ENCODE measurements at places on chromosomes 2 and 18.

GRCh38 chr2:43127208-43127940, 99.0 kb downstream of the ZFP36L2 start:
- H3K4me1 ChIP-seq: peaks cover 81% of the 10 kb centered on the region
- H3K4me3 ChIP-seq: peak overlapping the region; percentile 32
- H3K36me3 ChIP-seq: peaks cover 26% of the 10 kb centered on the region
- H3K27me3 ChIP-seq: no peaks in the 10 kb centered on the region

DNA sequence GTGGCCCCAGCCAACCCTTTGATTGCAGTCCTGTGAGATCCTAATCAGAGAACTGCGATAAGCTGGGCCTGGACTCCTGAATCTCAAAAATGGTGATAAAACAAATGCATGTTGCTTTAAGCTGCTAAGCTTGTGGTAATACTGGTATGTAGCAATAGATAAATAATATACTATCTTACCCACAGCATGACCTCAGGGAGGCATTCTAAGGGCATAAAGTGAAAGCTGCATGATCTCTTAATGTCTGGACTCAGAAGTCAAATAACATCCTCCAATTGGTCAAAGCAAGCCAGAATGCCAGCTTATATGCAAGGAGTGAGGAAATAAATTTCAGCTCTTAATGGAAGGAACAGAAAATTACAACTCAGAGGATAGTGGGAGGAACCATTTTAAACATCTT, 246.1 kb downstream of the FSIP2 start:
- no peak for DNase-seq
- no peak overlapping the region for H3K4me3 ChIP-seq
- no peaks in the 10 kb centered on the region for H3K4me1 ChIP-seq
- H3K27me3 ChIP-seq: no peaks in the 10 kb centered on the region

DNA sequence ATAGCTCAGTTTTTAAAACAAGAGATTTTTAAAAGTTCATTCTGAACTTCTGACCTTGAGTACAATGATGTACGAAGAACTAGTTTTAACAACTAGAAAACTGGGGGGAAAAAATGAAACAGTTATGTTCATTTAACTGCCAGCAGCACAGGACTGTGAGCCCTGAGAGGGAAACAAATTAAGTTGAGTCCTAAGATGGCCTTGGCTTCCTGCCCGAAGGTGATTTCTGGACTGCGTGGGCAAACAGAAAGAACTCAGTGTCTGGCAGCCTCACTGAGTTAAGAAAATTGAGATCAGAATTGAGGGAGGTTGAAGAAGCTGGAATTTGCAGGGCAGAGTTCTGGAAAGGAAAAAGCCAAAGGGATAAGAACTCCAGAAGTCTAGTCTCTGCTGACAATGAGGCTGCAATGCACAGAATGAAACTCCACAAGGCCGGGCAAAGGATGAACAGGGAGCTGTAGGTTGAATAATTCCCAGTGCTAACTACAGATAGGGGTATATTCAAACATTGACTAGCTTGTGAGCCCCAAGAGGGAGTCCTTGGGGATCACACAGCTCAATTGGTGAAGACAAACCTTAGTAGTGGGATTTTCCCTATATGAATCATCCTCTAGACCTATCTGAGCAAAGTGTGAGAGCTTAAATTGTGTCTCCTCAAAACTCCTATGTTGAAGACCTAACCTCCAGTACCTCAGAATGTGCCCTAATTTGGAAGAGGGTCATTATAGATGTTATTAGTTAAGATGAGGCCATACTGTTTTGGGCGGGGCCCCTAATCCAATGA, 13.1 kb upstream of the CRACDL start:
- no peak overlapping the region for H3K4me3 ChIP-seq
- no peaks in the 10 kb centered on the region for H3K4me1 ChIP-seq
- peaks cover 24% of the 10 kb centered on the region for H3K27me3 ChIP-seq
- no peak overlapping the region for H3K27ac ChIP-seq

DNA sequence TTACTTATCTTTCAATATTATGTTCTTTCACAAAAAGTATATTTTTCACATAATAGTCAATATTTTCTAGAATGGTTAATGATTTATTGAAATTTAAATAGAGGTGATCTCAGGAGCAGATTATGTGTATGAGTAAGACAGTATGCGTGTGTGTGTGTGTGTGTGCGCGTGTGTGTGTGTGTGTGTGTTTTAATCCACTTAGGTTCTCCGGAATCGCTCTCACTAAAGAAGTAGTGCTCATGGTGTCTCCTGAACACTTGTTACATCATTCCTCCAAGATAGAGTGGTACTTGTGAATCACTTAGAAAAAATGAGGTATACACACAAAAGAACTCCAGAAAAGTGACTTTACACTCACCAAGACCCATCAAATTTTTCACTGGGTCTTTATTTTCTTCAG, 91.0 kb upstream of the KCNH7 start:
- no peaks in the 10 kb centered on the region for H3K4me1 ChIP-seq
- no peaks in the 10 kb centered on the region for H3K36me3 ChIP-seq
- H3K27ac ChIP-seq: no peak overlapping the region

- no peaks in the 10 kb centered on the region for H3K4me1 ChIP-seq
- no peaks in the 10 kb centered on the region for H3K36me3 ChIP-seq
- H3K4me3 ChIP-seq: no peak overlapping the region
- no peak overlapping the region for H3K27ac ChIP-seq
- DNase-seq: no peak
Measured at GRCh38 chr2:178291703-178292102, 97.4 kb downstream of the OSBPL6 start.

GRCh38 chr2:177538323-177538722, 145.8 kb downstream of the AGPS start:
- DNase-seq: no peak
- peaks cover 10% of the 10 kb centered on the region for H3K36me3 ChIP-seq
- H3K27me3 ChIP-seq: no peaks in the 10 kb centered on the region

DNA sequence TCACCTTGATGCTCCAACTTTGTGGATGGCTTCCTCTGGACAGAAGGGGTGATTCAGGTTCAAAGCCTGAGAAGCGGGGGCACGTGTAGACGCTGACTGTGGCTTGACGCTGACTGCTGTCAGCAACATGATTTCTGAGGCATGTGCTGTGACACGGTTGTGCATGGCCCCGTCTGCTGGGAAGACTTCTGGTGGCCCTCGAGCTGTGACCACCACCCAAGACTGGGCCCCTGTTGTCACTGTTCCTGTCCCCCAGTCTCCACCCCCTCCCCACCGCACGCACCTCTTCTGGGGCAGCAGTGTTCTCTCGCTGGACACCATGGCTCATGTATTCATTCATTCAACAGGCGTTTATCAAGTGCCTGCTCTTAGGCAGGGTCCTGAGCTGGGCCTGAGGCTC, 245.0 kb downstream of the FAM210A start:
- H3K4me1 ChIP-seq: peaks cover 19% of the 10 kb centered on the region
- H3K4me3 ChIP-seq: no peak overlapping the region
- no peak overlapping the region for H3K27ac ChIP-seq
- DNase-seq: no peak

DNA sequence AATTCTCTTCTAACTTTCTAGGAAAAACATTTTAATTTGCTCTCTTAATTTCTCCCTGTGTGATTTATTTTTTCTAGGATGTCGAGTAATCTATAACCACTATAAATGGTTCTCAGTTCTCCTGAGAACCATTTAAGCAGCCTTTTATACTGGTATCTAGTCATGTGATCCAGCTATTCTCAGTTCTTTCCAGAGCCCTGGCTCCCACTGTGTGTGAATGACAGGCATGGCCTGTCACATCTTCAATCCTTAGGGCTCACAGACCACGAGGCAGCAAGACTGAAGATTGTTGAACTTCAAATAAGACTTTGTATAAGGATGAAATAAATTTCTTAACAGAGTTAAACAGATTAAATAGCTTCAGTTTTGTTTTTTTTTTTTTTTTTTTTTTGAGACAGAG, 219.4 kb downstream of the HNMT start:
- no peaks in the 10 kb centered on the region for H3K4me1 ChIP-seq
- H3K27me3 ChIP-seq: no peaks in the 10 kb centered on the region
- no peaks in the 10 kb centered on the region for H3K36me3 ChIP-seq
- no peak overlapping the region for H3K27ac ChIP-seq

- H3K27me3 ChIP-seq: no peaks in the 10 kb centered on the region
- no peak overlapping the region for H3K27ac ChIP-seq
- no peak overlapping the region for H3K4me3 ChIP-seq
- DNase-seq: no peak
Measured at GRCh38 chr2:155218945-155219344, 520.5 kb downstream of the KCNJ3 start.

- no peak overlapping the region for H3K27ac ChIP-seq
- H3K4me3 ChIP-seq: no peak overlapping the region
- no peaks in the 10 kb centered on the region for H3K27me3 ChIP-seq
- no peaks in the 10 kb centered on the region for H3K4me1 ChIP-seq
Measured at GRCh38 chr2:3283206-3283605, 94.4 kb downstream of the EIPR1 start.

DNA sequence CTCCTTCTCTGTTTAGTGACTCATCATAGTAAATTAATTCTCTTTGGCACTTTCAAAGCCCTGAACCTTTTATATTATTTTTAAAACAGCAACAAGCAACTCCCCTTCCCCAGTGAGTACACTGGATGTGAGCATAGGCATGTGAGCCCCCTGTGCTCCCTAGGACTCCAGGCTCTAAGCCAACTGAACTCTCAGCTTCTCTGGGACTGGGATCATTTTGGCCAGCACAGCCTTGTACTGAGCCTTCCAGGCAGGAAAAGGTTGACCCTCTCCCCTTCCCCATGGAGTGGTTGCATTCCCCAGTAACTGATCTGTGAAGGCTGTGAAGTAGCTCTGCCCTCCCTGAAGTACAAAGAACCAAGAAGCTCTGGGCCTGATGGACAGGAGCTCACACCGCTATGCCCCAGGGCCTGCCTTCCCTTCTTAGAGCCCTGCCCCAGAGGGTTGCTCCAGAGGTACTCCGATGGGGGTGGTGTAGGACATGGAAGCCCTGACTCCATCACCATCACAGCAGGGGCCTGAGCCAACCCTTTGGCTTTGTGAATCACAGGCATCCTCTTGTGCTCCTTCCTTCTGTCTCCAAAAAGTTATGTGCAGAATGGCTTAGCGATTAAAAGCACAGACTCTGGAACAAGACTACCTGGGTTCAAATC, 57.8 kb downstream of the ADD2 start:
- no peak overlapping the region for H3K4me3 ChIP-seq
- no peaks in the 10 kb centered on the region for H3K27me3 ChIP-seq
- H3K27ac ChIP-seq: no peak overlapping the region
- no peaks in the 10 kb centered on the region for H3K4me1 ChIP-seq
- H3K36me3 ChIP-seq: no peaks in the 10 kb centered on the region

GRCh38 chr2:102018823-102019445, 27.2 kb downstream of the IL1R2 start:
- DNase-seq: no peak
- H3K27me3 ChIP-seq: no peaks in the 10 kb centered on the region
- peaks cover 11% of the 10 kb centered on the region for H3K4me1 ChIP-seq
- no peak overlapping the region for H3K4me3 ChIP-seq

GRCh38 chr2:203928849-203929248, 7.7 kb upstream of the ICOS start:
- H3K4me3 ChIP-seq: no peak overlapping the region
- H3K27ac ChIP-seq: no peak overlapping the region
- peaks cover 7% of the 10 kb centered on the region for H3K36me3 ChIP-seq
- H3K27me3 ChIP-seq: peaks cover 4% of the 10 kb centered on the region

- no peak for DNase-seq
- no peak overlapping the region for H3K27ac ChIP-seq
- H3K4me3 ChIP-seq: no peak overlapping the region
- no peaks in the 10 kb centered on the region for H3K36me3 ChIP-seq
- no peaks in the 10 kb centered on the region for H3K4me1 ChIP-seq
- peaks cover 9% of the 10 kb centered on the region for H3K27me3 ChIP-seq
Measured at GRCh38 chr18:48638451-48638850, 99.6 kb downstream of the CTIF start.

DNA sequence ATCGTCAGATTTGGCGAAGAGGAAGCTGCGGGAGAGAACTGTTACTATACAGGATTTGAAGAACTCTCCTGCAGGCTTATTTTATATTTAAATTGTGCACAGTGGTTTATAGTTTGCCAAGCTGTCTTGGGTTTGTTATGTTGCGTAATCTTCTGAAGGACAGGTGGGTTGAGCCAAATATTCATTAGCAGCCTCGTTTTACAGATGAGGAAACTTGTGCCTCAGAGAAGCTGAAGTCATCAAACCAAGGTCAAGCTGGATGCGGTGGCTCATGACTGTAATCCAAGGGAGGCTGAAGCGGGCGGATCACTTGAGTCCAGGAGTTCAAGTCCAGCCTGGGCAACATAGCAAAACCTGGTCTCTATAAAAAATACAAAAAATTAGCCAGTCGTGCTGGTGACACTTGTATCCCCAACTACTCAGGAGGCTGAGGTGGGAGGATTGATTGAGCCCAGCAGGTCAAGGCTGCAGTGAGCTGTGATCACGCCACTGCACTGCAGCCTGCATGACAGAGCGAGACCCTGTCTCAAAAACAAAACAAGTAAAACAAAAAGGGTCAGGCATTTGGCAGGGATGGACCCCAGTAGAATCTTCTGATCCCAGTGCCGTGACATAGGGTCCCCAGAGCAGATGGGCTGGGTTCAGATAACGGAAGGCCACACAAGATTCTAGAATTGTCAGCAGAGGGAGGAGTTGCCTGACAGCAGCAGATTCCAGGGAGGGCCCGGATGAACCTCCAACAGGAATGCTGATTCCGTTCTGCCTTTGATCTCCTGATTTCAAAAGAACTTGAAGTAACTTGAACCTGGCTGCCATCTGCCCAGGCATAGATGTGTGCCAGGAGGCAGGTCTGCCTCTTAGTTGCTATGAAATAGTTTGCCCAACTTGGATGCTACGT, 50.6 kb downstream of the SH3BP4 start:
- no peak for DNase-seq
- H3K4me1 ChIP-seq: no peaks in the 10 kb centered on the region
- H3K36me3 ChIP-seq: no peaks in the 10 kb centered on the region
- no peak overlapping the region for H3K27ac ChIP-seq
- H3K4me3 ChIP-seq: no peak overlapping the region

- no peak overlapping the region for H3K4me3 ChIP-seq
- H3K4me1 ChIP-seq: peaks cover 34% of the 10 kb centered on the region
- H3K27ac ChIP-seq: no peak overlapping the region
- H3K36me3 ChIP-seq: no peaks in the 10 kb centered on the region
- DNase-seq: no peak
Measured at GRCh38 chr18:74945774-74946545, 263.0 kb downstream of the PTGR3 start.

GRCh38 chr2:50547521-50547920, 484.4 kb downstream of the NRXN1 start:
- no peak for DNase-seq
- H3K27ac ChIP-seq: no peak overlapping the region
- H3K4me1 ChIP-seq: no peaks in the 10 kb centered on the region
- H3K4me3 ChIP-seq: no peak overlapping the region
- H3K36me3 ChIP-seq: no peaks in the 10 kb centered on the region

Measured in activated naive CD4-positive, alpha-beta T cell treated with anti-CD3 and anti-CD28 coated beads, Interleukin-2, amount 10 ng/mL, durations not matched to agents 7 days and 5 days (primary cell).